AG08395 (cell line): ENCODE measurements at places on chromosomes 13 and 19.

DNA sequence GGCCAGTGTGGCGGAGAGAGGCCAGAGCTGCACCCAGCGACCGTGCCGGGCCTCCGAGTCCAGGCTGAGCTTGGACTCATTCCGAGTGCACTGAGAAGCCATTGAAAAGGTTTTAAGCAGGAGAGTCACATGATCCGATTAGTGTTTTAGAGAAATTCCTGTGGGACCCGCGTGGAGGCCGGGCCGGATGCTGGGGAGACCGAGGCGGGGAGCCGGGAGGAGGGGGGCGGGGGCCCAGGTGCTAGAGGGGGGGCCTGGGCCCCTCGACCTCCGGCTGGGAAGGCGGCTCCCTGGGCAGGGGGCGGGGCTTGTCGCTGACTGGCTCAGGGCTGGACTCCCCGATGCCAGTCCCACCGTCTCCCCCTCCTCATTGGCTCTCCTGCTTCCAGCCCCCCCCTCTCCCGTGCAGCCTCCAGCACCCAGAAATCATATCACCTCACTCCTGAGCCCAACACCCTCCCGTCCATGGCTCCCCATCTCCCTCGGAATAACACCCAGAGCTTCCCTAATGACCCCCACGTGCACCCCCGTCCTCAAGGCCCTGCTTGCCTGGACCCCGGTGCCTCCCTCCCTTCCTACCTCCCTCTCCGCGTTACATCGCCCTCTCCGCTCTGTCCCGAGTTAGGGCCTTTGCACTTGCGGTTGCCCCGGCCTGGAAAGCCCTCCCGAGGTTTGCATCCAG, 5.2 kb upstream of the ZNF579 start:
- peak; percentile 52 for DNase-seq

- DNase-seq: no peak
Observed at GRCh38 chr13:25874907-25875306, 176.9 kb downstream of the SHISA2 start.

- DNase-seq: no peak
Observed at GRCh38 chr13:21637296-21637695, 33.3 kb upstream of the MICU2 start.

GRCh38 chr13:93309886-93310523, 83.4 kb downstream of the GPC6 start:
- DNase-seq: peak; percentile 42

GRCh38 chr19:21482863-21483276, 22.5 kb upstream of the ZNF429 start:
- DNase-seq: peak; percentile 18

- no peak for DNase-seq
Observed at GRCh38 chr13:50596776-50597203, 246.7 kb downstream of the DLEU7 start.

DNA sequence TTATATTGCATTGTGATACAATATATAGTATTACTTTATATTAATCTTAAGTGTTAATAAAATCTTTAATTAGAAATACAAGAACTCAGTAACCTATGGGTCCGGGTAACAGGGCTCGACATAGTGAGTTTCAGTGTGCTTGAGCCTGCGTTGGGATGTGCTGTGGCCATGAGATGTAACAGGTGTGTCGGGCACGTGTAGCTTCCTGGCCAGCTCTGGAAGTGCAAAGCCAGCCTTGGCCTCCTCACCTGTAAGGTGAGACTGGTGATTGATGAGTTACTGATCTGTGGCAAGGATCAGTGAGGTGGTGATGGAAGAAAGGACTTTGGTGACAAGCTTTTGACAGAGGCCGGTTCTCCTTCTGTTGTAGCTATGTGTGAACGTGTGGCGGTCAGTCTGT, 19.2 kb downstream of the ATP4B start:
- DNase-seq: no peak

GRCh38 chr19:16822648-16823047, 6.5 kb upstream of the SIN3B start:
- no peak for DNase-seq

GRCh38 chr19:48122421-48122820, 11.8 kb upstream of the PLA2G4C start:
- no peak for DNase-seq

DNA sequence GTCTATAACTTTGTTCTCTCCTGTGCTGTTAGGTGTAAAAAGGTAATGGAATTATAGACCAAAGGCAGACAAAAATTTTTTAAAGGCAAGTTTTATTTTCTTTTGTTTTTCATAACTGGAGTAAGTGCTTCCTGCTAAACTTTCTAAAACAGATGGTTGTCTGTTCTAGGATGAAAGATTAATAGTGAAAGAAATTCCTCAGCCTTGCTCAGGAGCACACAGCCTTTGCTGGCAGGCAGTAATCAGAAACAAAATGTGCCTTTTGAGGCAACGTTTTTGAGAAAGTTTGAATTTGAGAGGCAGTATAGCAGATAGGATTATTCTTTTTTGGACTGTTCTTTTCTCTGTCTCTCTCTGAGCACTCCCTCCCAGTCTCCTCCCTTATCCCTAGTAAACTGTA, 2749.5 kb downstream of the PCDH9 start:
- DNase-seq: no peak

- no peak for DNase-seq
Observed at GRCh38 chr19:10690341-10690781, 10.9 kb upstream of the QTRT1 start.
